Mononuclear cell (primary cell): ENCODE measurements at places on chromosomes 13 and 19. TPM values are rescaled to one million over a fixed set of nuclear protein-coding genes. Genes with fewer than 3 reads are reported as not detected.

The ZNF57 gene
- 1.0 TPM for total RNA-seq

The TEX26 gene
- total RNA-seq: not detected

The WDR83 gene
- 3.4 TPM for total RNA-seq

The DACT3 gene
- total RNA-seq: 0.63 TPM

The ZNF420 gene
- 3.8 TPM for total RNA-seq

The ADM5 gene
- 0.84 TPM for total RNA-seq

The PLVAP gene
- 0.63 TPM for total RNA-seq

The ZNF28 gene
- 3.3 TPM for total RNA-seq

The ADAMTS10 gene
- total RNA-seq: 29.5 TPM

The ZNF814 gene
- total RNA-seq: 25.6 TPM

The PROZ gene
- 0.10 TPM for total RNA-seq

The AP1M2 gene
- total RNA-seq: 0.63 TPM

The LILRB3 gene
- total RNA-seq: 51.4 TPM

The MCEMP1 gene
- 1.8 TPM for total RNA-seq

The ATP12A gene
- not detected for total RNA-seq

The ONECUT3 gene
- total RNA-seq: not detected

The CYP4F2 gene
- not detected for total RNA-seq

The LPAR6 gene
- total RNA-seq: 91.4 TPM

The KLK1 gene
- total RNA-seq: not detected

The LRRC63 gene
- 0.21 TPM for total RNA-seq

The IL4I1 gene
- total RNA-seq: 2.0 TPM

The PLEKHG2 gene
- 21.5 TPM for total RNA-seq

The LILRA6 gene
- 16.9 TPM for total RNA-seq

The GRIK5 gene
- total RNA-seq: 0.21 TPM

The GPR4 gene
- not detected for total RNA-seq
